ENCODE measurements at places on chromosomes 3 and 15.

DNA sequence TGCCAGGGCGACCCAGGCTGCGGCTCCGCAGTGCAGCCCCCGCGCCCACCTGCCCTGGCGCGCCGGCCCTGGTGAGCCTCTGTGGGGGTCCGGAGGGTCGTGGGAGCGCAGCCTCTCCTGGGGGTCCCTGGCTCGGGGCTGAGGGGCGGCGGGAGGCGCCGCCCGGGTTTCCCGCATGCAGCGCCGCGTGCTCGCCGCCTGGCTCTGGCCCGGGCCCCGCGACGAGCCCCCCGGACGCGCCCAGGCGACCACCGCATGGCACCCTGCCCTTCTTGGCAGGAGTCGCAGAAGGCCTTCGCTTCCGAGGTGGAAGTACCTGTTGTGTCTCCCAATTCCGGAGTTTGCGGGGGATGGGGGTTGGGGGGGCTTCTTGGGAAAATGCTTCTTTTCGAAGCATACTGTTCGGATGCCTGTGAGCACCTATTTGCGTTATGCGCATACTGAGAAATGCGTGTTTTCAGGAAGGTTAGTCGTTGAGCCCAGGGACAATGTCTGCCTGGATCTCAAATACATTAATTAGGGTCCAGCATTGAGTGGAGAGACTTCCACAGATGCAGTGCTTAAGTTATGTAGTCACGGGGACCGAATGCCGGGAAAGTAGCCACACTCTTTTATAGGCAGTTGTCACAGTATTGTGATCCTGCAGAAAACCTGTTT is 1.3 kb downstream of the GABRA5 start:
- DNase-seq = no peak

DNA sequence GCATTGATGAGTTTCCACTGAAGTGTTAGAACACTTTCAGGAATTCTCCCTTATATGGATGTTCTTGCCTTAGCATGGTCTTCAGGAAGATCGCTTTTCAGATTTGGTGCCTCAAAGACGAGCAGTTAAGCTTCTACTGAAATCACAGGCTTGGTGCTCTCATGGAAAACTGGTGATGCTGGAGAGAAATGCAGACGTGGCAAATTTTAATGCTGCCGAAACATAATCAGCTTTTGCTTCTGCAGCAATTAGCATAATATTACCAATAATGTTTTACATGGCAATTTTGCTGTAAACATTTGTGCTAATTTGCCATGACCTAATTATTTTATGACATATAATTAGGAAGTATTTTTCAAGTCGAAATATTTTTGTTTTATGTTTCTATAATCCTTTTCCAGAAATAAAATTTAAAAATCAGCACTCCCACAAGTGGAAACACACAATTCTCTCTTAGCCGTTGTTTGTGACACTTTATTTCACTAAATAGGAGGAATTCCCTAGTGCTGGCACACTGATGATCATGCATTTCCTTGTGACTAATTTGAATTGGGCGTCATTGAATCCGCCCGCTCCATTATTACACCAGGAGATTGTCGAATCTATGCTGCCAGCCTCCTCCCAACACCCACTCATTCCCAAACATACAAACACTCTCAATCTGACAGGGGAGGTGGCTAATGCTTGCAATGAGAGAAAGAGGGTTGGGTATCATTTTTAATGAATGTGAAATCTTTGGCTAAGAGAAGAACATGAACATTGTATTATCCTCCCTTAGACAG is 506.8 kb upstream of the PPP2R3A start:
- no peak for DNase-seq

DNA sequence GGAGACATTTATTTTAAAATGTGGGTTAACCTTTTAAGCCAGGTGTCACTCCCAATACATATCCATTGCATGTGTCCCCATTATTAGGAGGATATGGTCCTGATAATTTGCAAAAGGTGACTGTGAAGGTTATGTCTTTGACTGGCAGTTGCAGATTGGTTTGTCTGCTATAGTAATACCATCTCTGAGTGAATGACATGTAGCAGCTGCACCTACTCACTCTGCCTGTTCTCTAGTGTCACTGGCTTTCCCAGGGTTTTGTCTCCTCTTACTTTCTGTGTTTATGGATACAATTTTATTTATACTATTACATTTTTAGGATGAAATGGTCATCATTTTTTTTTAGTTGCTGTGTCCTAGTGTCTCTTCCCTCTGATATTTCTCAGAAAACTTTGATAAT is 393.2 kb downstream of the C3orf38 start:
- DNase-seq = no peak

GRCh38 chr3:48962939-48963338 is 27.1 kb upstream of the P4HTM start:
- DNase-seq = no peak

GRCh38 chr3:104878395-104878794 is 488.3 kb upstream of the ALCAM start:
- no peak for DNase-seq

DNA sequence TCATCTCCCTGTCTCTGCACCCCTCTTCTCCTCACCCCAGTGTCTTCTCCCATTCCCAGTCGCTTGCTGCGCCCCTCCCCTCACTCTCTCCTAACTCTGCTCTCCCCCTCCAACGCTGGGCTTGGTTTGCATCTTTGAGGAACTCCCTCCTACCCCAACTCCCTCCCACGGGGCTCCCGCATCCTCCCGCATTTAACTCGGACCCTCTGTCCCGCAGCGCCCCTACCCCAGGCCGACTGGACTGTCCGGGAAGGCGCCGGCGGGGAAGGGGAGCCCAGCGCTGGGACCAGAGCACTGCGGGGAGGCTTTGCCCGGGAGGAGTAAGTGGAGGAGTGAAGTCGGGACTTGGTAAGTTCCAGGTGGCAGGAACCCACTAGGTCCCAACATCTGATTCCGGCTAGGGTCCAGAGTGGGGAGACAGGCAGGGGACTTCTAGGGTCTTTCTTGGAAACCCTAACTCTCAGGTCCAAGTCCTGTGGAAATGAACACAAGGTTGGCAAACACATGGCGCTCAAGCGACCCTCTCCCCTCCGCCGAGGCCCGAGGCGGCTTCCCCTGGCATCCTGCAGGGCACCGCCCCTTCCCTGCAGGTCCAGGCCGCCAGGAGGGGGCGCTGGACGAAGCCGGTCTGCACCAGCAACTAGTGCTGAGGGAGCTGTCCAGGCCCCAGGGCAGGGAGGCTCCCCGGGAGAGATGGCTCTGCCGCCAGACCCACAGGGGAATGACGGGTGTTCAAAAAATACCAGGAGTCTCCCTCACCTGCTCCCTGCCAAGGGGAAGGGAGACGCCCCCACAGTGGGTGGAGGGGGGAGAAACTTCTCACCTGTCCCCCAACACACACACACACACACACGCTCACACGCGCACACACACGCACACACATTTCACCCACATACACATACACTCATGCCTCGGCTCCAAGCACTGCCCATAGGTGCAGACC is 53.2 kb downstream of the LHFPL4 start:
- no peak for DNase-seq

DNA sequence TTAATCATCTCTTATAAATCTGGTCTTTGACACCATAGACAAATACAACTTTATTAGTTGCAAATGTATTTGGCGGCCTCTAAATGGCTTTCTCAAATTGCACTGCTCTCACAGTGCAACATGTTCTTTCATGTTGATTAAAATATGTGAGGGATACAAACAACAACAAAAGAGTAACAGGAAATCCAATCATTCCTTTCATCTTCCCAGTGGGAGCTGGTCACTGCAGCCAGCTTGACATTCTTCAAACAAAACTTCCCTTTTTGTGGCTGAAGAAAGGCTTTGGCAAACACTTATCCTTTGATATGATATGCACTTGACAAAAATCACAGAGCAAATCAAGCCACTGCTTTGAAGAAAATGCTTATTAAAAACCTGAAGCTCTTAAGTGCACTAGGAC is 973.6 kb downstream of the EPHA3 start:
- DNase-seq = no peak

- no peak for DNase-seq
Observed at GRCh38 chr3:42518800-42519567, 16.5 kb downstream of the VIPR1 start.

GRCh38 chr15:89419370-89419984 is 76.9 kb downstream of the RHCG start:
- no peak for DNase-seq

- DNase-seq = no peak
Observed at GRCh38 chr3:138199851-138200250, 12.8 kb downstream of the ARMC8 start.

DNA sequence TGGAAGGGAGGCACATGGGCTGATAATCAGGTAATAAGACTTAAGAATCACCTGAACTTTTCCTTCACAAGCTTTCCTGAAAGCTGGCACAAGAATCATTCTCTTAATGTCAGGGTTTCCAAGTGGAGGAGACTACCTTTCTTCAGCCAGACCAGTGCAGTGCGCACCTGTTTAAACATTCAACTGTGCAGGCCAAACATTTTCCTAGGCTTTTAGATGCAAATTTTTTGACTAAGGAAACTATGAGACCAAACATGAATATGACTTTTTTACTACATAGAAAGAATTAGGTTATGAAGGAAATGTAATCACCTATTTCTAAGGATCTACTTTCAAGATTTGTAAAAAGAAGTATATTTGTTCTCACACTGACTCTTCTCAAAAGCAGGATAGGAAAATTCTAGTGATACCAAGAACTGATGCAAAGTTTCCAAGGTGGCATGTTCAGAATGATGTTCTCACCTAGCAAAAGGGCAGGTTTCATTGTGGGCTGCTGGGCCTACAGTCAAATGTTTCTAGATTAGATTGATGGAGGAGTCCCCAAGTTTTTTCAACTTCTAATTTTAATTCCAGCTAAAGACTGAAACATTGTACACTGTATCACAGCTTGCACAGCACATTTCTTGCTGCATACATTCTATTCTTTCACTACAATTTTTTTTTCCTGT is 339.1 kb downstream of the TIGIT start:
- no peak for DNase-seq

- DNase-seq = no peak
Observed at GRCh38 chr15:86010398-86010797, 69.3 kb upstream of the AGBL1 start.

GRCh38 chr3:123334056-123334455 is 114.8 kb downstream of the ADCY5 start:
- no peak for DNase-seq

DNA sequence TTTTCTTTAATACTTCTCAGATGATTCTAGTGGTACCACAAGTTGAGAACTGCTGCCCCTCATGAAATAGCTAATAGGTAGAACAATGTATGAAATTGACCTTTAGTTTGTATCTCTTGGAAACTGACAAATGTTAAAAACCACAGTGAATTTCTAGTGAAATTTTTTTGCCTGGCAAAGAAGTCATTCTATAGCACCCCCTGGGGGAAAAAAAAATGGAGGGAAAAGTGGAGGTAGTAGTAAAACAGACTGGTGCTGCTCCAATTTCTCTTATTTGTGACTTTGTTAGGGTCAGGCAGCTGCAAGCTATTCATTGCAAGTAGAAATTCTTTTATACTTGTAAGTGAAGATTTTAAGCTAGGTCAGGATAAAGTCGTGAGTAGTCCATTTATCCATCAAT is 605.0 kb downstream of the NLGN1 start:
- DNase-seq = no peak
